ENCODE measurements at places on chromosomes 16 and 17.

GRCh38 chr17:43400943-43401717 is 2.3 kb downstream of the ARL4D start:
- DNase-seq: no peak

- DNase-seq: no peak
Measured at GRCh38 chr17:34146440-34147043, 108.5 kb upstream of the CCL2 start.

GRCh38 chr17:59441464-59442096 is 110.1 kb downstream of the YPEL2 start:
- DNase-seq: no peak

- DNase-seq: no peak
Measured at GRCh38 chr17:12402963-12403622, 262.6 kb upstream of the MYOCD start.

GRCh38 chr17:79255926-79256585 is 181.4 kb downstream of the ENGASE start:
- DNase-seq: no peak

DNA sequence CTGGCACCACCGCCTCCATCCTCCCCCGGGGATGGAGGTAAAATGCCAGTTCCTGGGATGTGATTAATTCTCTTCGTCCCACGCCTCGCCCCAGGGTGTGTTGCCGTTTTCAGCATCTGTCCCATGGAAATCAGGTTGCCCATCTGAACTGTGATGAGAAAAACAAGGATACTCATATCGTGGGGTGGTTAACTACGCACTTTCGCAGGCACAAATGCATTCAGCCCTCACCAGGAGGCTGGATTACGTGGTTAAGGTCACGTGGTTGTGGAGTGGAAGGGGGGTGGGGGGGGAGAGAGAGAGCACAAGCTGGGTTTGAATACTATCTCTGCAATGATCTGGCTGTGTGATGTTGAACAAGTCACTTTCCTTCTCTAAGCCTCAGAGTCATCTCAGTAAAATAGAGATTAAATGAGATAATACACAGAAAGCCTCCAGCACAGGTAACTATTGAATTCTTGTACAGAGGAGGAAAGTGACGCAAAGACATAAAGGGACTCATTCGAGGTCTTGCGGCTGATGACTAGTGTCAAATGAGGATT is 74.7 kb downstream of the BMERB1 start:
- DNase-seq: no peak

DNA sequence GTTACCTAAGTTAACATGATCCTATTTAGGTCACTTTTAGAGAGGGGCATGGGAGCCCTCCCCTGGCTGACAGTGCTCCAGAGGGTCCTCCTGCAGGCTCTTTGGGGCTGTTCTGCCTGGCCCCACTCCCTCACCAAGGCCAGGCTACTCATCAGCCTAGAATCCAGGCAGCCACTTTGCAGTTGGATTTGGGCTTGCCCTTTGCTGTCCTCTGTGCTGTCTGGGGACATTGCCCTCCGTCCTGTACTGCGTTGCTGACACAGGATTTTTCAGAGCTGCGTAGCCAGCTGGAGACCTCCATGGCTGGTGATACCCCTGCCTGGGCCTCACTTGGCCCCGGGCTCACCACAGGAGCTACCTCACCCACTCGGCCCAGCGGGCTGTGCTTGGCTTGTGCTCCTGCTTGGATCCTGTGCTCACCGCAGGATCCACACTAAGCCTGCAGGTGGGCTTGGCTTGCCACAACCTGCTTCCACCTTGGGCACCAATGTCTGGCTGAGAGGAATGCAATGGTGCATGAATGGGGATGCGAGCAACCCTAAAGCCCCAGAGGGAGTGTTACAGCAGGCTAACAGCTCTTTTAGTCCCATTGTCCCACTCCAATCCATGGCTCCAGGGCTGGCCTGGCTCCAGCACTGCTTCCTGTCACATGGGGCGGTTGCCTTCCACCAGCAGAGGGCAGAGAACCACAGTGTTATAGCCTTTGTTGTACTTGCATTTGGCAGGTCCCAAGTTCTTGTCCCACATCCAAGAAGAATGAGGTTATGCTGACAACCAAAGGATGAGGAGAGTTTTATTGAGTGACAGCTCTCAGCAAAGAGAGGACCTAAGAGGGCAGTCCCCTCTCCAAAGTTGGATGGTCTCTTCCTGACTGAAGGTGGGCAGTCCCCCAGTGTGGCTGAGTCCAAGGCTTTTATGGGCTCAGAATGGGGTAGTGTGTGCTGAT is 21.5 kb downstream of the CCL4 start:
- no peak for DNase-seq

DNA sequence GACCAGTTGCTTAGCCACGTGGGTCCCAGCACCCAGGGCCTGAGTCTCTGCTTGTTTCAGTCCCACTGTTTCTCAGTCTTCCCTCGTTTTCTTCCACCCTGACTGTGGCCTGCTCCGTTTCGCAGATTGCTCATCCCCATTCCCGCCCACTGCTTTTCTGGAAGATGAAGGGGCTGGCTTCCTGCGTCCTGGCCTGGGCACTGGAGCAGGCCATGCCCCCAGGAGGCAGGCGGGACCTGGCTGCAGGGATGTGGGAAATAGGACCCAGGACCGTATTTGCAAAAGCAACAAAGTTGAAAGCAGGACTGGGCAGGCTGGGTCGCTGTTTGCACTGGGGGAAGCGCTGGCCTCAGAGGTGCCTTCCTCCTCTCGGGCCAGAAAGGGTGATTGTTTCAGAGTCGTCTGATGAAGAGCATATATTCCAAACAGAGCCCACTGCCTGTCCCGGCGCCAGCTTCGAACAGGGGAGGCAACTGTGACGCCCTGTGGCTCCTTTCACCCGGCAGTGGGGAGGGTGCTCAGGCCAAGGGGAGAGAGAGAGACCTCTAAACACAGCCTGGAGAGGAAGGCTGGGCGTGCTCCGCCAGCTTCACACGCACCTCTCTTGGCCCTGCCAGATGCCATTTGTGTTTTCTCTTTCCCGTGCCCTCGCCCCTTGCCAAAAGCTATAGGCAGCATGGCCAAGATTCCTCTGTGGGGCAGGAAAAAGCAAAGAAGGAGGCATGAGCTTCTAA is 108.6 kb downstream of the CMIP start:
- DNase-seq: no peak

DNA sequence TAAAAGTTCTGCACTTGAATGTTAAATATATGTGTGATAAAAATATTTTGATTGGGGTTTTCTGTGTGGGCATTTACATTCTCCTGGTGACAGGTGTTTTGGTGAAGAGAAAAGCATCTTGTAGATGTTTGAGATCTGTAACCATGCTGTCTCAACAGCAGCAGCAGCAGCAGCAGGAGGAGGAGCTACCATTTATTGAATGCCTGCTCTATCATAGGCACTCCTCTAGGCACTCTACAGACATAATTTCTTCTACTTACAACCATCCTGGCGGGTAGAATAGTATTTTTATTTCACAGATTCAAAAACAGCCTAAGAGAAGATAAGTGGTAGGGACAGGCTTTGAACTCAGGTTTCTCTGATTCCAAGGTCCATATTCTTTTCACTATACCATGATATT is 159.7 kb upstream of the TBX2 start:
- DNase-seq: no peak

Data from stimulated activated CD8-positive, alpha-beta memory T cell treated with anti-CD3 and anti-CD28 coated beads, Interleukin-2, amount 100 ng/mL, for 1 hour (primary cell).